ENCODE measurements at places on chromosomes 6 and 20.
A peak's percentile ranks its signal among the peaks of the same experiment; 100 is the strongest.

DNA sequence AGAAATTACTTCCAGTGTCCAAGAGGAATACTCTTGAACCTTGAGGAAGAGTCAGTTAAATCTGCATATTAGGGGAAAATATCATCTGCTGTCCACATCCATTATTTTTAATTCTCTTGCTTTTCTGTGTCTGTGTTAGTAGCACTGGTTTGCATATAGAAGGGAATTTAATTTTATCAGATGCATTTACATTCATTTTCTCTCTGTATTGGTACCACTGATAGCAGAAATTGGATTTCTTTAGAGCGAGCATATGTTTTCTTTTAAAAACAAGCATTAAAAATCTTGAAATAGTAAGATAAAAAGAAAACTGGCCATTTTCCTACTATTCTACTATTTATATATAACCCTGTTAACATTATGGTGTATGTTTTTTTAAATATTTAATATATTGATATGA is 83.8 kb downstream of the KIZ start:
- DNase-seq: no peak

DNA sequence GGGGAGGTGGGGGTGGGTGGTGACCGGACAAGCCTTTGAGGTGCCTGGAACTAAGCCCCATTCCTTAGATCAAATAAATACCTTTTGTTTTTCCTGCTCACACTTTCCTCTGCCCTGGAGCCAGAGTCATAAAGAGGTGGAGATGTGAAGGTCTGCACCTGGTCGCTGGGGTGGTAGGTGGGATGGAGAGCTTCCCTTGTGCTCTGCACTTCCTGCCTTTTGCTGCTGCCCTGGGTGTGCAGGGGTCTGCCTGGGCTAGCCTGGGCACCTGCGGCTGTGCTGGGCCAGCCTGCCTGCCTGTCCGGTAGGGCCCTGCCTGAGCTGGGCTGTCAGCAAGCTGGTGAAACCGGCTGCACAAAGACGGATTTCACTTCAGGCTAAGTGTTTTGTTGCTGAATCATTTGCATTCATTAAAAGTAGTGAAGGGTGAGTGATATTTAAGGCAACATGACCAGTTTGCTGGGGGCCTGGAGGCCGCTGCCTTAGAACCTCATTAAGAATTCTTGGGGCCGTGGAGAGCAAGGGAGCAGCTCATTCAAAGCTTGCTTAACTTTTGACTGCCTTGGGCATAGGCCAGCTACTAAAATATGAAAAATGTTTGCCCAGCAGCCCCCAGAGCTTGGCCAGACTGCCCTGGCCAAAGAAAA is 20.5 kb downstream of the PTK7 start:
- DNase-seq: no peak

GRCh38 chr6:128062882-128063603 is 162.2 kb upstream of the THEMIS start:
- no peak for DNase-seq

DNA sequence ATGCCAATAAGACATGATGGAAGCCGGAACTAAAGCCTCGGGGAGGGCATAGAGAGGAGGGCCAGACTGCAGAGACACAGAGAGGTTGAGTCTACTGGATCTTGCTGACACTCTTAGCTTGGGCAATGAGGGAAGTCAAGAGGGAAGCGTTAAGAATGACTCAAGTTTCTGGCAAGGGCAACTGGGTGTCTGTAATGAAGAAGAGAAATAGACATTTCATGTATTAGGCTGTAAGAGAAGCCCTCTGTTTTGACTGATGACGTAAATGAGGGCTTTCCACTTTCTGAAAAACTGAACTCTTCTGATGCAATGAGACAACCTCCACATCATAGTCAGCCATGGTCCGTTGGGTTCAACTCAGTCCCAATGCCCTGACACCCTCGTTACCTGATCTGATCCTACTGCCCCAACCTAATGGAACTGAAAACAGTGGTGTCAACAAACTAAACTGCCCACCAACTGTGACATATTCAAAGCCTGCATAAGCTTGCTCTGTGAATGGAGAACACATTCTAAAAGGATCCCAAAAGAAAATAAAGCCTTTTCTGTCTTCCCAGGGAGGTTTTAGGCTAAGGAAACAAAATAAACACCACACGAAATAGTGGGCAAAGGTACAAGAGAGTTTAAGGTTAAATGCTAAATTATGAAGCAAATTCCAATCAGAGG is 45.8 kb upstream of the PNRC1 start:
- DNase-seq: no peak

- DNase-seq: no peak
Measured at GRCh38 chr6:154886471-154886870, 108.6 kb upstream of the TIAM2 start.

GRCh38 chr6:56334937-56335336 is 87.6 kb upstream of the COL21A1 start:
- DNase-seq: no peak

DNA sequence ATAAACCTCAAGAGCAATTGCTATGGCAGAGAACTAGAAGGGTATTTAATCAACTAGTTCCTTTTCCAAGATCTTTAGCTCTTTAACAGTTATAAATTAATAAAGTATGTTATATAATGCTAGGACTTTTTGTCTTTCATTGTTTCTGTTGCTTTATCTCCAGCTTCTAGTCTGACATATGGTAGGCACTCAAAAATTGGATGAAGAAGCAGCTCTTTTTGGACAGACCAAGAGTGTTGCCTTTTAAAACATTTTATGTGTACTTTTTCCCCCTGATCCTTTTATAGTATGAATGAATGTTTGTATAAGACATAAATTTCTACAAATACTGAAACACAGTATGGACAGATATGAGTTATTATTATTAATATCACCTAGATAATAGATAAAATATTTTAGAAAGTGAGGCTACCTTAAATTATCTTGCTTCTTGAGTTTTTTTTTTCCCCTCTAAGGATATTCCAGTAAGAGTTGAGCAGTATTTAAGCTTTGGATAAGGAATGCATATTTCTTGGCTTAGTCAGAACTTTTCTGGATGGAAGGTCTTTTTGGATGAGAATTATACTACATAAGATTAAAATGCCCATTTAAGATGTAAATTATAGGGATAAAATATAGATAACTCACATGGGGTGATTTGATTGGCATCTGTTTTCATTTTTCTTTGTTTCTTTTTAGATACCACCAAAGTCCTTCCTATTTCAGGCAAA is 16.6 kb downstream of the LAMA2 start:
- no peak for DNase-seq

GRCh38 chr6:140001005-140001404 is 626.6 kb upstream of the CITED2 start:
- no peak for DNase-seq

GRCh38 chr20:8648466-8648865 is 420.4 kb upstream of the PLCB4 start:
- DNase-seq: no peak

- no peak for DNase-seq
Measured at GRCh38 chr20:61821735-61822134, 243.9 kb downstream of the TAF4 start.

DNA sequence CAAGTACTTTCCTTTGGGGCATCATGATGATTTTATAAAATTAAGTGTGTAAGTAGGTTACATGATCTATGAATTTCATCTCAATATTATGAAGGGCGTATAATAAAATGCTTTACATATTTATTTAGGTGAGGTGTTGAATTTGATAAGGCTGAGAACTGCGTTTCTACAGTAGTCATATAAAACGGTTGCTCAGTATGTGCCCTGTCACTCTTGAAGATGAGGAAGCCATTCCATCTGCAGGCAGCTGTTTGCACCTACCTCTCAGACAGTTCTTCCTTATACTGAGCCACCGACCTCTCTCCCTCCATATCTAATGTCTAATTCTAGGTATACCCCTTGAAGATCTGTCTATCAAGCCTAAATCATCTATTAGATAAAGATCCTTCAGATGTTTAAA is 16.1 kb downstream of the NCOA7 start:
- DNase-seq: no peak

GRCh38 chr20:41141153-41141815 is 3.9 kb downstream of the PLCG1 start:
- DNase-seq: peak; percentile 25

- peak; percentile 26 for DNase-seq
Measured at GRCh38 chr20:15033269-15033668, 695.9 kb upstream of the FLRT3 start.

GRCh38 chr20:62983210-62983609 is 23.6 kb downstream of the BHLHE23 start:
- no peak for DNase-seq

DNA sequence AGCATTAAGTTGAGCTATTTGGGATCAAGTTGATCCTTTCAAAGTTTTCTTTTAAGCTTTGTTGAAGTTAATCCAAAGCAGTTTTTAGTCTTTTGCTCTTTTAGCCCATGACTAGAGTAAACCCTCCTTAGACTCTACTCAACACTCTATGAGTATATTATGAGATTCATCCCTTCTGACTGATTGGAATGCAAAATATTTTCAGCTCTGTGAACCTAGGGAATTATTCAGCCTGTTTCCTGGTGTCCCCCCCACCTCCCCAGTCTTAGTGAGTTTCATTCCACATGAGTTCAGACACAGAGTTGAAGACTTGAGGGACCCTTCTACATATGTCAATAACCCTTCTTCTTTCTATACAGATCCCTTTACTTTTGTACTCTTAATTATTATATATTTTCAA is 413.7 kb downstream of the RFPL4B start:
- DNase-seq: no peak

DNA sequence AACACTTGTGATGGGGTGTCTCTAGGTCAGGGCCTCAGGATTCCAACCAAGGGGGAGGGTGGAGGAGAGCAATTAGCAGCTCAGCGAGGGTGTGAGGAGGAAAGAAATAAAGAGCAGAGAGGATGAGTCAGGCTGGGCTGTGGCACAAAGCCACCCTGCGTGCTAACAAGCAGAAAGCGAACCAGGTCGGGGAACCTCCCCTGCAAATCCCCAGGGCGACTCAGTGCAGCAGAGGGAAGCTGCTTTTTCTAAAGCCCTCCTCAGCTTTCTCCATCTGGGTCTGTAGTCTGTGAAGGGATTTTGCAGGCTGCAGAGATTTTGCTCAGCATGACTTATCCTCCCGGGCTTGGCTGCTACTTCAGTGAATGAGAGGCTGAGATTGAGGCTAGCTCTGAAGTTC is 6.6 kb upstream of the SPO11 start:
- peak; percentile 52 for DNase-seq

GRCh38 chr6:13927203-13927602 is 2.5 kb downstream of the RNF182 start:
- no peak for DNase-seq

GRCh38 chr6:40937491-40937890 is 101.5 kb downstream of the UNC5CL start:
- DNase-seq: no peak

DNA sequence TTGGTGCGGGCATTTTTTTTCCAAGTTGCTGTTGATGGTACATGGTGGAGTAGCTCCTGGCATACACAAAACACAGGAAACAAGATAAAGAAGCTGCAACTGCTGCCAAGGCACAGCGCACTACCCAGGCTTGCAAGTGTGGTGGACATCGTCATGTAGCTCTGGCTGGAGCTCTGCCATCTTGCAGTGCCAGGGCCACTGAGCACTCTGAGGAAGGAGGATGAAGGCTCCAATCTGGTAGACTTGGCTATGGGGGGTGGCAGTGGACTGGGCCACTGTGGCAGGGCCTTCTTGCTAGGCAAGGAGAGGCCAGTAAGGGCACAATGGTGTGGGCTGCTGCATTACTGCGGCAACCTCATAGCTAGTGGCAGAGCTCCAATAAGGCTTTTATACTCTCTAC is 263.5 kb downstream of the CENPW start:
- no peak for DNase-seq

DNA sequence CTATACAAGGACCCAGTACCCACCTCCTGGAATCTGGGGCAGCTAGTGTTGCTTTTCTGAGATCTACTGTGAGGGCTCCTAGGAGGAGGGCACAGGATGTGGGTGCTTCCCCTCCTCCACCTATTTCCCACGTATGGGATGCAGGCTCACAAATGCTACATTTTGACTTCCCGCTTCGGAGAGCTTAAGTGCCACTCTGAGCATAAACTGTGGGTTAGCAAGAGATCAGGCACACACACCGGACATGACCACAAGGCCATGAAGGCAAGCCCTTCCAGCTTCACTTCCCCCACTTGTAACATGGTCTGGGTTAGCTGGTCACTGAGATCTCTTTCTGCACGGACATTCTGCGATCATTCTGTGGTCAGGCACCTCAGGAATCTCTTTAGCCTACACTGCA is 15.7 kb upstream of the TGM3 start:
- DNase-seq: no peak

GRCh38 chr6:23478312-23478711 is 647.7 kb upstream of the NRSN1 start:
- no peak for DNase-seq

DNA sequence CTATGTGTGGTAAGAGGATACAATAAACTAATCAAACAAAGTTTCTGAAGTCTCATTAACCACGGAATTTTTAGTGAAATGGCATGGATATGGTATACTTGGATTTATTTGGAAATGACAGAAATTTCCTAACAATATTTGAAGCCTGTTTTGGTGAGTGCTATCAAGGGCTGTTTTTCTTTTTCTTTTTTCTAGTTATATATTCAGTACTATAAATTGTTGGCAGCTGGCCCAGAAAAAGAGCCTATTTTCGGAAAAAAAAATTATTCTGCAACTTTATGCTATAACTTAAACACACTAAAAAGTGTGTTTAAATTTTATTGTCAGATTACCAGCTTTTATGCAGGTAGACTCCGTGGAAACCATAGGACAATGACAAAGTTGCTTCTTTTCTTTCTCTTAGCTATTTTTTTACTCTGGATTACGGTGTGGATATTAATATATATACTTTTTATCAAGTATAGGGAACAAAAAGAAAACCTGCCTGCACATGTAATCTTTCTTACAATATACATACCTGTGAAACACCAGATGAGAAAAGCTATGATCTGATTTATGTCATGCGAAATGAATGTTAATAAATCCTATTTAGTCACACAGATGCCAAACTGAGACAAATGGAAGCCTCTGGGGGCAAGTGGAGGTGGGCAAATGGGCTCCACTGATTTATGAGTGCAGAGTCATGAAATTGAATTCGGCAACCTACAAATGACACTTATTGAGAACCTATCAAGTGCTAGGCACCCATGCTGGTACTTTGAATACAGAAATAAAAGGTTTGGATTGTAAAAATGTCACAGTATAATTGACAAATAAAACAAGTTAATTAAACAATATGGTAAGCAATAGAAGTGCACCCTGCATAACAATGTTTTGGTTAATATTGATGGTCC is 919.5 kb upstream of the FLRT3 start:
- DNase-seq: peak; percentile 12

All from spinal cord (tissue), 10 donors.